ENCODE measurements at places on chromosomes 5 and 9. TPM values are rescaled to one million over a fixed set of nuclear protein-coding genes. Genes with fewer than 3 reads are reported as not detected.

The SLC36A3 gene
- not detected for total RNA-seq

The STPG3 gene
- 0.26 TPM for total RNA-seq

The CFAP90 gene
- 0.69 TPM for total RNA-seq

The CCDC152 gene
- not detected for total RNA-seq

The CCL27 gene
- 0.95 TPM for total RNA-seq

The SCGB3A2 gene
- total RNA-seq: 0.39 TPM

The TLX3 gene
- not detected for total RNA-seq

The SLCO6A1 gene
- total RNA-seq: not detected

The ZFP37 gene
- 1.1 TPM for total RNA-seq

The FPGS gene
- total RNA-seq: 56.5 TPM

The LCNL1 gene
- total RNA-seq: 0.82 TPM

The CORO2A gene
- total RNA-seq: 2.0 TPM

The CDX1 gene
- total RNA-seq: not detected

The TEX48 gene
- total RNA-seq: not detected

The GADD45G gene
- total RNA-seq: 1.2 TPM

The GARIN3 gene
- total RNA-seq: not detected

The IL33 gene
- not detected for total RNA-seq

The IGIP gene
- total RNA-seq: 7.7 TPM

The EQTN gene
- not detected for total RNA-seq

The TRPM6 gene
- 0.05 TPM for total RNA-seq

The CER1 gene
- total RNA-seq: not detected

Measured in Panc1 (cell line).